Amygdala (tissue), 56 donors: ENCODE measurements at places on chromosomes 4 and X.

- no peak for DNase-seq
These were observed 163.1 kb downstream of the PALLD start for GRCh38 chr4:168659741-168660465.

DNA sequence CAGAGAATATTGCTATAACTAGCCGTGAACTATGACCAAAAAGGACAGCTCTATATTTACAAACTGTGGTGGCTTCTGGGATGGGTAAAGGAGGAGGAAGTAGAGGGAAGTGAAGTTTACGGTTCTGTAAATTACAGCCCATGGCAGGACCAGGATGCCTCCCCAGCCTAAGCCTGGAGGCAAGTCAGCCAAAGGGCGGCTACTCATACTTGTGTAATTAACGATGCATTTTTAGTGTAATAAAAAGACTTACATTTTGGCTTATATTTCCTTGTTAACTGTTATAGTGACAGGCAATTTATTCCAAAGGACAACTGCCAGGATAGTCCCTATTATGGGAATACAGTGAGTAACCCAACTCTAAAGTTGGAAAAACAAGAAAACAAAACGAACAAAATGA lies 139.9 kb upstream of the OTUD4 start:
- DNase-seq = no peak

DNA sequence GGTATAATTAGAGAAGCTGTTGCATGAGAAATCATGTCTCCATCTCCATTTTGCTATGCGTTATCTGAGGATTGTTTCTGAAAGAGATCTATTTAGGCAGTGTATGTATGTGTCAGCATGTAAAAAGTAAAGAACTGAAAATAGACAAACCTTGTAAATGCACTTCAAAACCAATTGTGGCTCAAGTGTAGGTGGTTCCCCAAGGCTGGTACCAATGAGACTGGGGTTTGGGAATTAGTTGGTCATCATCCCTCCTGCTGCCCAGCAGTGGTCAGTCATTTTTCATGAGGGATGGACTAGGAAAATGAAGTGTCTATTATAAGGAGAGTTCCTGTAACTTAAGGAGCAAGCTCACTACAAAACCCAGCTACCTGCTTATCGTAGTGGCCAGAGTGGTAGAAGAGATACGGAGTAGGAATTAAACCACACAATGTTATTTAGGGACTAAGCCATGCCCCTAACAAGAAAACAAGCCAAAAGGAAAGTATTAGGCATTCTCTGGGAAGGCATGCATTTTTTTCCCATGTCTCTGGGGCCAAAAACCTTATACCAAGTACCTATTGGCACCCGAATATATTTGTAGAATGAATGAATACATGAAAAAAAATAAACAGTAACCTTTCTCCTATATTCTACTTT lies 259.0 kb downstream of the CHIC1 start:
- DNase-seq = no peak

DNA sequence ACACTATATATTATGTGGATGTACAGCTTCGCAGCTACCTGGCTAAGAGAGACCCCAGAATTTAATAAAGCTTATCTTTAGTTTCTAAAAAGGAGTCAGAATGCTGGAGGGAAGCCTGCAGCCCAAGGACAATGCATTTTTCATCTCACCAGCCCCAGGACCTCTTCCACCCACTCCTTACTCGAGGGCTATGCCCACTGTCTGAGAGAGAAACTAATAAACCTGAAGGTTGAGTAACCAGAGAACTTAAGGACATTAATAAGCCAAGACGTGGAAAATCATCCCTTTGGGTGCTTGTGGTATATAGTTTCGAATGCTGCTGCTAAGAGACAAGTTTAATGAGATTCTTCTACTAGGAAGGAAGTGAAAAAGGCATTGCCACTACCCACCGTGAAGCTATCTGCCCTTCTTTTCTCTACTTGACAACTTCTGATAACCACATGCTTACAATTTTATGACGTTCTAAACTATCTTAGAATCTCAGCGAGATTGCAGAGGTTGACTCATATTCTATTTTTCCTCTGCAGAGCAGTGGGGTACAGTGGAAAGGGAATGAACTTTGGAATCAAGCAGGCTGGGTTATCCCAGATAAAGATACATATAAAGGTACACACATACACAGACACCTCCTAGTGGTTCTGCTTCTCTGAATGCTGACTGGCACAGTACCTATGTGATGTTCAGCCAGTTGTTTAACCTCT lies 3.3 kb downstream of the RELL1 start:
- DNase-seq = no peak

- no peak for DNase-seq
These were observed 263.5 kb downstream of the C4orf33 start for GRCh38 chr4:129359461-129359860.

DNA sequence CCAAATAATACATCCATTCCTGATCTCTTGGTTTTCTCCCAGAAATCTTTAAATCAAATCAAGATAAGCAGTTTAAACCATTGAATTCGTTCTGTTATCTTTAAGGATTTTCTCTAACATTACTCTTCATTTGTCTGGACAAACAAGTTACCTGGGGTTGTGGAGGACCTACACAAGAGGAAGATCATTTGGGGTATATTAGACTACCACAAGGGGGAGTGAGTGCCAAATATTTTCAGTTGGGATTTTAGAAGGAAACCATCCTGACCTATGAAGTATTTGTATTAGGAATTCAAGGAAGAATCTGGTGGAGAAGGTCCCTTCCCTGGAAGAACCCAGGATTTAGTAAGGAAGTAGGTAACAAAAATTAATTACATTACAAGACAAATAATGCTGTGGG lies 12.0 kb upstream of the DCHS2 start:
- no peak for DNase-seq
